ENCODE measurements at places on chromosomes 12 and 14.

DNA sequence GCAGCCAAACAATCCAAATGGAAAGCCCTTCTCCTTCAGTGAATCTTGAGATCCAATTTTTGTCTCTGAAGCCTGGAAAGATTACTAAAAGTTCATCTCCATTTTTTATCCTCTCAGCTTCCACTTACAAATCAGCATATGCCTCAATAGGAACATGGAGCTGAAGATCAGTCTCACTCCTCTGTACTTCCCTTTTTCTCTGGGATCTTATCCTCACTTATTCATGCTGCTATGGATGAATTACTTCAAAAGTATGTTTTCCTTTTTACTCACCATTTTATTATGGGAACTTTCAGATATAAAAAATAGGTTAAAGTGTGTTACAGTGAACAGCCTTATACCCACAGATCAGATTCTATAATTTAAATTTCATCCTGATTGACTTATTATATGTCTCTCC is 14.4 kb upstream of the NTF3 start:
- DNase-seq = no peak

GRCh38 chr12:94798113-94798512 is 147.8 kb upstream of the TMCC3 start:
- DNase-seq = no peak

DNA sequence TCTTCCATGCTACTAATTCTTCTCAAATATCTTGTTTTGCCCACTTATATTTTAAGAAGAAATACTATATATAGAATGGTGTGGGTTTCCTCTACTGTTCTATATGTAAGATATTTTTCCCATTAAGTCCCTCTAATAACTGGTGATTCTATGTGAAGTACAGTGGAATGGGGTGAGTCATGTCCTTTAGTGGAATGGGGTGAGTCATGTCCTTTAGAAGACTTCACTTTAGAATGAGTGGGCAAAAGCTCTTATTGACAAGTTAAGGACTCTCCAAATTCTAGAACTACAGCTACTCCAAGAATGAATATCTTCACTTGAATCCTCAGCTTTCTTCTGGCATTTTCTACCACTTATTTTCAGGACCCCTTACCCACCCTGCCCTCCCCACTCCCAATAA is 349.9 kb downstream of the ETNK1 start:
- peak; percentile 78 for DNase-seq

DNA sequence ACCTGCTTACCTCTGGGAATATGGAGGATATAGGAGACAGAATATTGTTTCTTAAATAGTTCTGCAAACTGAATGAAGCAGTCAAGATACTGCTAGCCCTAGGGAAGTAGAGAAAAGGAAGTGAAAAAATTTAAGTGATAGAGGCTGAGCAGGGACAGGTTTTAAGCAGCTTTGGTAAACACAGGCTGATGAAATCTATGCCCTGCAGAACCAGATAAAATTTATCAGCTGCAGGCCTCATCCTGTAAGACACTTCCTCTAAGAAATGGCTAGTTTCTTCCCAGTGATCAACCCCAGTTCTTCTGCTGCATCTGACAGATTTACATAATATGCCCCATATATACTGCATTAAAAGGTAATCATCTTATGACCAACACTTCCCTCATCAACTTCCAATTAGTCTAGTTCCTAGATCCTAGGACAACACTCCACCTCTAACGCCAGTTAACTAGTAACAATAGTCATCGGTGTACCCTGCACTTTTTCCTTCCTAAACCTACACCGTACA is 1.3 kb upstream of the ESYT1 start:
- no peak for DNase-seq

- DNase-seq = no peak
These were observed 30.7 kb downstream of the MAP4K5 start for GRCh38 chr14:50501642-50502041.

DNA sequence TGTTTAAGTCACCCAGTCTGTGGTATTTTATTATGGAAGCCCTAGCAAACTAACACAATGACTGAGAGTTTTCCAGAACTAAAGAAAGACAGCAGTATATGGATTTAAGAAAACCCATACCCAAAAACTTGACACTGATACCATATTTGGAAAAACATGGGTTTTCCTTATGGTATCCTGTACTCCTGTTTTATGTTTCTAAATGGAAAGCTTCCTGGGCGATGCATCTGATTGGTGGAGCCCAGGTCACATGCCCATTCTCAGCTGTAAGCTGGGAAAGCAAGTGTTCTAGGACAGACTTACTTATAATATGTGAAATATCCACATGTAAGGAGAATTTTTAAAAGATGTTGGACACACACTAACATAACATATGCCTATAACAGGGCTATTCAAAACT is 4.5 kb upstream of the RNASE4 start:
- DNase-seq = peak; percentile 16

DNA sequence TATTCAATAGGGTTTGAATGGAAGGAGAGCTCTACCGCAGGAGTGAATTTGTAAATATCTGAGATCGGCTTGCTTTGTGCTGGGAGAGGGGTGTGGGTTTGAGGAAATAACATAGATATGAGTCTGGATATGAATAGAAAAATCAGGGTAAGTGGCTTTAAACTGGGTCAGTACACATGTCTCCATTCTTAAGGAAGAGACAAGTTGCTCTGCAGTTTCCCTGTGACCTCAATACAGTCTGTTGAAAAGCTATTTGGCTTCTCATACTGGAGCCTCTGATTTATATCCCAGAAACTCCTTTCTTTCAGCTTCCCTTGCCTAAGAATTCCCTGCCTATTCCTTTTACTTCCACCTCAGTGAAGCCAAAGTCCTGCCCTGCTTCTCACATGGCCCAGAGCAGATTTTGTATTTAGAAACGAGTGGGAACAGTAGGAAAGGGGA is 153.5 kb upstream of the ATF7IP start:
- no peak for DNase-seq

DNA sequence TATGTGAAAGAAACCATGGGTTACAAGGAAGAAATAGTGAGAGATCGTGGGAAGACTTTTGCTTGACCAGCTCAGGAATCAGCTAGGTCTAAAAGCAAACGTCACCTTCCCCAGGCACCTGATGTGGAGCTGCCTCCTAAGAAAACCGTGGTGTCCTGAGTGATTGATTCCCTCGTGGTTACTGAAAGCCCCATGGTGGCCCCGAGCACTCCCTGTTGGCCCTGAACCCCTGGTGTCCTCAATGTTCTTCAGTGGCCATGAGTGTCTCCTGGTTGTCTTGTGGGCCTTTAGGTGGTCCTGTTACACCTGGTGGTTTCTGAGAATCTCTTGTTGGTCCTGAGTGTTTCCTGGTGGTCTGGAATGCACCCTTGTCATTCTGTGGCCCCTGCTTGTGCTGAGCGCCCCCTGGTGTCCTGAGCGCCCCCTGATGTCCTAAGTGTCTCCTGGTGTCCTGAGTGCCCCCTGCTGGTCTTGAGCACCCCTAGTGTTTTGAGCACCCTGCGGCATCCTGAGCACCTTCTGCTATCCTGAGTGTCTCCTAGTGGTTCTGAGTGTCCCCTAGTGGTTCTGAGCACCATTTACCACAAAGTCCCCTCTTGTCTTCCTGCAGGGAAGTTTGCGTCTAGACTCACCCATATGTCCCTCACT is 518.7 kb downstream of the TMEM121 start:
- DNase-seq = no peak

DNA sequence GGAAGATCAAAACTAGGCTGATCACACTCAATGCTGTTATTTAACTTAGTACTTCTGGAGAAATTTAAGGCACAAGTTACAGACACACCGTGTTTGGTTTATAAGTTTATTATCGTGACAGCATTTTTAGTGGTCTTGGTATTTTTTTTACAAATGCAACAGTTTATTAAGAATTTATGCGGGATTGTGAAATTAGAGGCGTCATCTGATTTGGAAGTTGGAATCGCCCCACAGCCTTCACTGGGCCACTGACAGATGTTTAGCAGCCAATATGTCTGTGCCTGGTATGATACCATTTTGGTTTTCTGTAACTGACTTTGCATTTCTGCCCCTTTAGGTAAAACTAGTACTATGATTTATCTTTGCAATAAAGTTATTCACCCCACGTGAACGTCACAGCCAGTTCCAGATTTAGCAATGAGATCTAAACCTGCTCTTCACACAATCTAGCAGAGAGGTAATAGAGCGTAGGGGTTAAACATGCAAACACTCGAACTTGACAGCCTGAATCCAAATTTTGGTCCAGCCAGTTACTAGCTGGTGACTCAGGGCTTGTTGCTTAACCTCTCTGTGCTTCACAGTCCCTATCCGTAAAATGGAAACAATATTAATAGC is 73.2 kb upstream of the SSTR1 start:
- DNase-seq = no peak

DNA sequence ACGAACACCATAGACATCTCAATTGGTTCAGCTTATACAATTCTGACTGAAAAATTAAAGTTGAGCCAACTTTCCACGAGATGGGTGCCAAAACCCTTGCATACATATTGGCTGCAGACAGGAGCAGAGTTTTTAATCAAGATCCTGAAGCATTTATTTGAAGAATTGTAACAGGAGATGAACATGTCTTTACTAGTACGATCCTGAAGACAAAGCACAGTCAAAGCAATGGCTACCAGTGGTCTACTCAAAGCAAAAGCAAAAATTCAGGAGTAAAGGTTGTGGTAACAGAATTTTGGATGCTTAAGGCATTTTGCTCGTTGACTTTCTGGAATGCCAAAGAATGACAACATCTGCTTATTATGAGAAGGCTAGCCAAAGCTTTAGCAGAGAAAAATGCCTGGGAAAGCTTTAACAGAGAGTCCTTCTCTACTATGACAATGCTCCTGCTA is 20.7 kb downstream of the ZDHHC17 start:
- DNase-seq = peak; percentile 37

GRCh38 chr14:49505041-49505766 is 81.0 kb downstream of the RPS29 start:
- no peak for DNase-seq

DNA sequence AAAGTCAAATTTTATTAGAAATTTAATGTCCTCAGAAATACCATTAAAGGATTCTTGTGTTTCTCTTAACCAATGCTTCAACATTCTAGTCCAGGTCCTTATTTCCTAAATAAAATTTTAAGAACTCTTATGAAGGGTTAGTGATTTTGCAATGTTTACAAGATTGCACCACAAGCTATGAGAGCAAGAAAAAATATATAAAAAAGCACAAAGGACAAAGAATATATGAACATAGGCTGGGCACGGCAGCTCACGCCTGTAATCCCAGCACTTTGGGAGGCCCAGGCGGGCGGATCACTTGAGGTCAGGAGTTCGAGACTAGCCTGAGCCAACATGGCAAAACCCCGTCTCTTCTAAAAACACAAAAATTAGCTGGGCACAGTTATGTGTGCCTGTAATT is 7.7 kb downstream of the RACGAP1 start:
- DNase-seq = peak; percentile 46

DNA sequence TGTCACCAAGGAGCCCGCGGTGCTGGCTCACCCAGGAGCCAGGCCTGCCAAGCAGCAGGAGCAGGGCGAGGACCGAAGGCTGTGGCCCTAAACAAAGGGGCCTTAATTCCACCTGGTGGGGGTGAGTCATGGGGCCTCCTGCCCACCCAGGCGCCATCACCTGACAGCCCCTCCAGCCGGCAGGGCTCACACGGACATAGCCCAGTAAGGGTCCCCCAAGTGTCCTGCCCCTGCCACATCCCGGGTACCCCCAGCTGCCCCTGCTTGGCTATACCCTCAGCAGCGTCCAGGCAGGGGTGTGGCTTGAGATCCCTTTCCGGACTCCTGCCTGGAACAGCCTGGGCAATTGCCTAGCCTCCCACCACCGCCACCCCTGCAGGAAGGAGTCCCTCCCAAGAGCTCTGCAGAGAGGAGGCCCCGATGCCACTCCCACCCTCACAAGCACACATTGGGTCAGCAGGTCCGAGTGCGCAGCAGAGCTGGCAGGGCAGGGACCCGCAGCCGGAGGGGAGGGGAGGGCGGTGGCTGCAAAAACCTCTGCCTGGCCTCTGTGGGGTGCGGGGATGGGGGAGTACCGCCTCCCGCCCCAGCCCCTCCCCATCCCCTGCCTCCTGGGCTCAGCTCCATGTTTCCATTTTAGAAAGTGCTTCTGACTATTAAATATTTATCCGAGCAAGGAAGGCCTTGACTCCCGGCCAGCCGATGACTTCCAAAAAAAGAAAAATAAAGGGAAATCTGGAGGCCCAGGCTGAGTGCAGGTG is 4.6 kb downstream of the AHNAK2 start:
- DNase-seq = peak; percentile 94

- peak; percentile 16 for DNase-seq
These were observed 442 bp downstream of the FLVCR2 start for GRCh38 chr14:75578786-75579337.

DNA sequence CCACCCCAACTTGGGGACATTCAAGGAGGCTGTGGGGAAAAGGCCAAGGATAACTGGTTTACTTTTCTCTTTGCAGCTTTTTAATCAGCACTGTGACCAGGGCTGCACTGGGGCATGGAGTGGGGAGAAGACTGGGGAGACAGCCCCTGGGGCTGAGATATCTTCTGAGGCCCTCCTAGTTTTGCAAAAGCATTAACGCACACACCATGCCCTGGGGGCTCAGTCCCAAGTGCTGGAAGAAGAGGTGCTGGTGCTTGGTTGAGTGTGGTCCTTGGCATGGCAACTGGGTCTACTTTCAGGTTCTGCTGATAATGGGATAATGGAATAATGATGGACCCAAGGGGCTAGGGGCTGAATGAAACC is 9.4 kb upstream of the SMARCD1 start:
- DNase-seq = no peak

DNA sequence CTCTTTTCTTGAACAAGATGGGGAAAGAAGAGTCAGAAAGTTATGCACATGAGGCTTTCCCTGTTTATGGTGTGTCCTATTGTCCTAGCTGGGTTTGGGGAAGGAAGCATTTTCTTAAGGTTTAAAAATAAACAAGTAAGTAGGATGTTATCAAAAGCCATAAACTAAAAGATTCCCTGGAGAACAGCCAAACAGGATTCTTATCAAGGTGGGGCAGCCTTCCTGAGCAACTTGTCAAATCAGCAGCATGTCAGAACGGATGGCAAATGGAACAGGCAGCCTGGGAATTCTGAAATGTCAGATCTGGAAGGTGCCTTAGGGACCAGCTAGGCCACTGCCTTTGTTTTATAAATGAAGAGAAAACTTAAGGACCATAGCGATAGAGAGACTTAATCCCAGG is 152.2 kb upstream of the RGS6 start:
- DNase-seq = no peak

DNA sequence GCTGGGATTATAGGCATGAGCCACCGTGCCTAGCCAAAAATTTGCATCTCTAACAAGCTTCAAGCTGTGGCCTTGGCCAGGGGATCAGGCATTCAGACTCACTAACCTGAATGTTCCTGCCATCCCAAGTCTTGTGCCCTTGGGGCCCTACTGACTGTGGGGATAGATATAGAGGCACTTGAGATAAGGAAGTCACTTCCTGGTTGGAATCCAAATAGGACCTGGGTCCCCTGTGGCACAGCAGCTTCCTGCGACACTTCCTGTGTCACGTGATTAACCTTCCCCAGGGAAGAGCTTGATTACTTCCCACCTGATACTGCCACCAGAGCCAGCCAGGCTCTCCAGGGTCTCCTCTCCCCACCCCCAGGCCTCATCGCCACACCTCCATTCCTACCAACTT is 128.2 kb downstream of the BCL11B start:
- DNase-seq = no peak

DNA sequence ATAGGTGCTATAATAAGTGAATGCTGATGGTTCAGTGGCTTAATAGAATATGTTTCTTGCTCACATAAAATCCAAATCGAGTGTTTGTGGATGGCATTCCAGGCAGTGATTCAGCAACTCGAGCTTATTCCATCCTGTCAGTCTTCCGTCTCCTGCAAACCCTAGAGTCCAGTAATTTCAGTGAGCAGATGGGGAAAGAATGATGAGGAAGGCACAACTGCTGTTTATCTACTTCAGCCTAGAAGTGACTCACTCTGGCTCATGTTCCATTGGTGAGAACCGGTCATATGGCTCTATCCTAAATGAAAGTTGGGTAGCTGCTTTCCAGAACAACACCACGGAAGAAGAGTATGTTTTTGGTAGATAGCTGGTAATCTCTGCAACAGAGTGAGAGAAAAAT is 421.8 kb upstream of the PDE3A start:
- peak; percentile 82 for DNase-seq

Measured in fibroblast of the conjunctiva (primary cell).